ENCODE measurements at places on chromosomes 6 and 20. TPM values are rescaled to one million over a fixed set of nuclear protein-coding genes. Genes with fewer than 3 reads are reported as not detected.
A peak's percentile ranks its signal among the peaks of the same experiment; 100 is the strongest.

The FAM184A gene
- 22.3 TPM for total RNA-seq

The ENPP4 gene
- total RNA-seq = 4.4 TPM

The TTBK1 gene
- 9.0 TPM for total RNA-seq

The C6orf120 gene
- total RNA-seq = 28.0 TPM

The FABP7 gene
- total RNA-seq = 14.7 TPM

The ZFP64 gene
- total RNA-seq = 13.7 TPM

The PRDM13 gene
- not detected for total RNA-seq

The XKR7 gene
- 0.30 TPM for total RNA-seq

The COL11A2 gene
- total RNA-seq = 2.2 TPM

- ATAC-seq = no peak
Observed at GRCh38 chr6:166419286-166419685, 36.5 kb upstream of the MPC1 start.

DNA sequence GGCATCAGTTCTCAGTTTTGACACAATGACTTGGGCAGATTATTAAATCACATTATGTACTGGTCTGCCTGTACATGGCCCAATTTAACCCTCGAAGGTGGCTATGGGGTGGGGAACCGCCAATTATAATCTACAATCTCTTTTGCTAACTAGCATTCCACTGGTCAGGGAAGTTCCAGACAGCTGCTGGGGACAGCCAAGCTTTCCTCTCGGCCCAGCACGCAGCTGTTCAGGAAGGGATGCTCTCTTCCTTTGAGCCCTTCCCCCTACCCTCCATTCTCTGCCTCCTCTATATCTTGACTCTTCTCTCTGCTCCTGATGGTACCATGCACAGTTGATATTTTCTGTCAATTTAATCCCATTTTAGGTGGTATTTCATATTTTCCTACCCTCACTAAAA lies 233.5 kb upstream of the AGPAT4 start:
- no peak for ATAC-seq

- no peak for ATAC-seq
Observed at GRCh38 chr6:7513529-7513928, 27.9 kb upstream of the DSP start.

DNA sequence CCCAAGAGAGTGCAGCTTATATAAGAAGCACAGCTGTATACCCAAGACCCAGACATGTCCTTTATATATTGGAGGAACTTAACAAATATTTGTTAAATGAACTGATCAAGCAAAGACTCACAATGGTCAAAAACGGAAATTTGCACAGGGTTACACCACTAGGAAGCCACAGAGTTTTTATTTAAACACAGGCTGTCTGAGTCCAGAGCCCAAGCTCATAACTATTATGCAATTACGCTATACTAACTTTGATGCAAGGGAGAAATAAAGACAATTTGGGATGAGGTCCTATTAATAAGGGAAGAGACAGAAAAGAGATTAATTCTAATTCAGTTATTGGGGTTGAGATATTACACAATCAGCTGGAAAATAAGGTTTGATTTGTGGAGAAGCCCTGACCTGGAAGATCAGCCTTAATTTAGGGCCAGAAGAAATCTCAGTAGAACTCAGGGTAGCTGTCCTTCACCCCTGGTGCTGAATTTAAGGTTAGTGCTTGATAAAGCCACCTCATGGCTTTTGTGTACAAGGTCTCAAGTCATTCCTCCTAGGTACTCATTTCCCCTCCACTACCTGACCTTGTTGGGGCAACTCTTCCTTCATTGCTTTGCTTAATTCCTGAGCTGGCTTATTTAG lies 10.5 kb upstream of the ZNF334 start:
- ATAC-seq = no peak

DNA sequence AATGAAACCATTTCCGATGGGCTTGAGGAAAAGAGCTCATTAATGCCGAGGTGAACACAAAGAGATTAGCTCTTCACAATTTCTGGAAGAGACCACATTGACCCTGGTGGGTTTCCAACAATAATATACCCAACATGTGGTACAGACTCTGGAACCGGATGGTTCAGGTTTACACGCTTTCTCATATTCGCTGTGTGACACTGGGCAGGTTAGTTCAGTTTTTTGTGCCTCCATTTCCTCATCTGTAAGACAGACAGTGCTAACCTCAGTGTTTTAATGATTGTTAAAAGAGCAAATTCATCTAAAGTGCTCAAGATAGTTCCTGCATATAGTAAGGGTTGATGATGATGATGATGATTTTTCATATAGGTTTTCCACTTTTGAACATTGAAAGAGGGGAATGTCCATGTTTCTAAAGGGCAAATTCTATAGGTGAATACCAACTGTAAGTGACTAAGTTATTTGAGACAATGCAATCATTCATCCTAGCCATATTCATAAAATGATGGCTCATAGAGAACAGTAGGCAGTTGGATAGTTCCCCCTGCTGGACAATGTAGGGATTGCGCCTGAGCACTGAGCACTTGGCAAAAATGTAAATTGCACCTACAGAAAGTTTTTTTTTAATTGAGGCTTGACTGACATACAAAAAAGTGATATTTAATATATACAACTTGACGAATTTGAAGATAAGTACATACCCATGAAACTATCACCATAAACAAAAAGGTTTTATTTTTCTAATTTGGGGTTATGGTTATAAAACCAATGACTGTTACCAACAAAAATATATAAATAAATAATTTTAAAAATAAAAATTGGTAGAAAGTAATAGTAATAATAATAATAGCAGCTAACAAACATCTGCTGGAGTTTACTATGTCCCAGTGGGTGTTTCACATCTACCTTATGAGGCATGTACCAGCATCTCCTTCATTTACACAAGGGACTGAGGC lies 2.1 kb upstream of the PERP start:
- ATAC-seq = no peak

- ATAC-seq = peak; percentile 89
Observed at GRCh38 chr20:31869942-31870725, at the start of the genes DUSP15 and TTLL9. TSS of gene DUSP15 (minus strand) at chr20:31870527. CDS start at chr20:31870337, 190 bp downstream. TSS of gene TTLL9 (plus strand) at chr20:31870634. CDS start at chr20:31871127, 493 bp downstream.

DNA sequence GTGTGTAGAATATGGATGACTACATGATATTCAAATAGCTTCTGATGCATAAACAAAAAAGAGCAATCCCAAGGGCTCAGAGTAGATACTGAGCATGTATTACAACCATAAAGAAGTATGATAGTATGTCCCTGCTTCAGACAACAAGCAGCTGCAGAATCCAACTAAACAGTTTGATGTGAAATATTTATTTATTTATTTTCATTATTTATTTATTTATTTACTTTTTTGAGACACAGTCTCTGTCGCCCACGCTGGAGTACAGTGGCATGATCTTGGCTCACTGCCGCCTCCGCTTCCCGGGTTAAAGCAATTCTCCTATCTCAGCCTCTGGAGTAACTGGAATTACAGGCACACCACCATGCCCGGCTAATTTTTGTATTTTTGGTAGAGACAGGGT lies 384.3 kb downstream of the KHDRBS2 start:
- no peak for ATAC-seq

DNA sequence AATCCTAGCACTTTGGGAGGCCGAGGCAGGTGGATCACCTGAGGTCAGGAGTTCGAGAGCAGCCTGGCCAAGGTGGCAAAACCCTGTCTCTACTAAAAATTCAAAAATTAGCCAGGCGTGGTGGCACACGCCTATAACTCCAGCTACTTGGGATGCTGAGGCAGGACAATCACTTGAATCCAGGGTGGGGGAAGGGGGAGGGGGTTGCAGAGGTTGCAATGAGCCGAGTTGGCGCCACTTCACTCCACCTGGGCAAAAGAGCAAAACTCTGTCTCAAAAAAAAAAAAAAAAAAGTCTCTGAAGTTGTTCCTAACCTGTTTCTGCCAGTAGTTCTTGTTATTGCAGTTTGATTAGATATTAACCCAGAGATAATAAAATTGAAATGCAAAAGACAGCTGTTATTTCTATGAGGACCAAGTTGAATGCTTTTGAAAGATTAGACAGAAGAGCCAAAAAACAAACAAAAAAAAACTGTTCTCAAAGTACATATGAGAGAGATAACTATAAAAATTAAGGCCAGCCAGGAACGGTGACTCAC lies 22.6 kb downstream of the PIGU start:
- no peak for ATAC-seq
